C1 segment of cervical spinal cord (tissue), 14 donors: ENCODE measurements at places on chromosomes 2 and 18.

GRCh38 chr2:170022692-170023091 is 155.3 kb upstream of the MYO3B start:
- DNase-seq: no peak

- no peak for DNase-seq
Measured at GRCh38 chr2:56369316-56369715, 185.5 kb downstream of the CCDC85A start.

DNA sequence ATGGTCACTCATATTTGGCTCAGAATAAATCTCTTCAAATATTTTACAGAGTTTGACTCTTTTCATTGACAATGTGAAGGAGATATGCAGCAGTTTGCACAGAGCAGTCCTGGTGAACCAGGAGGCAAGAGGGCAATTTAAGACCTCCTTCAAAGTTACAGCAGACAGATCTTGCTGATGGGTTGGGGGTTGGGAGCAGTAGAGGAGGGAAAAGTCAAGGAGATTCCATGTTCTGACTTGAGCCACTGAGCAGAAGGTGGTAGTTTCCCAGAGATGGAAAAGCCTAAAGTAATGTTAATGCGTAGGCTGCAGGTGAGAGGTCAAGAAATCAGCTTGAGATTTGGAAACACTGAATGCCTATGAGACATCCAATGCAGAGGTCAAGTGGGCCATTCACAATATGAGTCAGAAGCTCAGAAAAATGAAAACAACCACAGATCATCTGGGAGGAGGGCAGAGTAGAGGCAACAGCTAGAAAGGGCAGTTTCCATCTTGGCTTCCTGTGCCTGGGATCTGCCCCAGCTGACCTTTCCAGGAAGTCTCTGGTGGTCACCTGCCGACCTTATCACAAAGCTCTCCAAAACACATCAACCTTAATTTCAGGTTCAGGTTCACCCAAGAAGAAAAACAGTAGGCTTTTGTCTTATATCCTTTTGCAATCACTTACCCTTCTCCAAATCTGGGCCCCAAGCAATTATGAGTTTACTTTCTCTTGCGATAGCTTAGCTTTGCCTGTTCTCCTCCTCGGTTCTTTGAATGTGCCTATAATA is 197.5 kb upstream of the ARL4C start:
- DNase-seq: no peak

- no peak for DNase-seq
Measured at GRCh38 chr18:51330148-51330547, 132.7 kb upstream of the MEX3C start.

DNA sequence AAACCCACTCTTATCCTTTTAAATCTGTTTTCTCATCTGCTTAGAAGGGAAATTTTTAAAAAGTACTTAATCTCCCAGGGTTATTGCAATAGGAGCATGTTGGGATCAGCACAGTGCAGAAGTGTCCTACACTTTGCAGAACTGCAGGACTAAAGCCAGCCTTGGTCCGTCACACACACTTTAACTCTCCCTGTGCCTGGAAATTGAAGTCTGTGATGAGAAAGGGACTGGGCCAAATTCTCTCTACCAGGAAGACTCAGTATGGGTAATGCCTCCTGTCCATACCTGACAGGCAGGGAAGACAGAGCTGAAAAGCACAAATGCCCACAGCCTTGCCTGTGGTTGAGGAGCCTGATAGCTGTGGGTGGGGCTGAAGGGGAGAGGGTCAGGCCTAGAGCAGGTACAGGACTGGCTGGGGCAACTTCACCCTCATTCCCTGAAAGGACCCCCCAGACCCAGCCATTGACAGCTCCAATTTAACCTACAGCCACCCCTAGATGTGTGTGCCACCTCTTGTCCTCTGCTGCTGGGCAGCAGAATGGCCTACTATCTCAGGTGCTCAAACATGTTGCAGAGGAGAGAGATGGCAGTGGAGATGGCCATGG is 377.2 kb upstream of the KLHL29 start:
- no peak for DNase-seq

DNA sequence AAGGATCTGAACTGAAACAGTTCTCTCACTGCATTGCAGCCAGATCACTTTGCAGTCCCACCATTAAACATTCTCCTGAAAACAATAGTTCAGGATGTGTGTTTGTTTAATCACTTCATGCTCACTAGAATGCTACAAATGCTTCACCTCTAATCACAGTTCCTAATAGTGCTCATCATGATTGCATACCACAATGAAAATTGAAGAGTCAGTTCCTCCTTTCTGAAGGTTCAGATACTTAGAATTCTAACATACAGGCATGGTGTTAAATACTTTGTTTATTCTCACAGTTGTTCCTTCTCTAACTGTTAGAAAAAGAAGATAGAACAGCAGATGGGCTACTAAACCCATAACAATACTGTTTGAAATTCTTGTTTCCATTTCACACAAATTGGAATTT is 622.3 kb upstream of the ACVR2A start:
- DNase-seq: no peak

DNA sequence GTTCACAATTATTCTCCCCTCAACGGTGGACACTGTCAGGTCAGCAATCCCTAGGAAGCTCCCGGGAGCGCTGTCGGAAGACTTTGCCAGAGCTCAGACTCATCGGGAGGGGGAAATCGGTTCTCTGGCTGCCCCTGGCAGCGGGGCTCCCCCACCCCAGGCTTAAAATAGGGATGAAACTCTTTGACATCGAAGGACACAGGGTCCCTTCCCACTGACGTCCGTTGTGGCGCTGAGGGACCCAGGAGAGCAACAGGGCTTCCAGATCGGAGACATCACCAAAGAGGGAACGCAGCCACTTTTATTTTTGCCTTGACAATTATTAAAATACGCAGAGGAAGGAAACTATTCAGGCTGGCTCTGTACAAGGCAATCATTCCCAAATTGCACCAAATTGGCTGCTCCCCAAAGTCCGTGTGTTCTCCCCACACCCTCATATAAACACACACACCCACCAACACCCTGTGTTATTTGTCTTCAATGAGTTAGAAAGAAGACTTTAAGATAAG is 249.0 kb downstream of the CDH20 start:
- DNase-seq: no peak

DNA sequence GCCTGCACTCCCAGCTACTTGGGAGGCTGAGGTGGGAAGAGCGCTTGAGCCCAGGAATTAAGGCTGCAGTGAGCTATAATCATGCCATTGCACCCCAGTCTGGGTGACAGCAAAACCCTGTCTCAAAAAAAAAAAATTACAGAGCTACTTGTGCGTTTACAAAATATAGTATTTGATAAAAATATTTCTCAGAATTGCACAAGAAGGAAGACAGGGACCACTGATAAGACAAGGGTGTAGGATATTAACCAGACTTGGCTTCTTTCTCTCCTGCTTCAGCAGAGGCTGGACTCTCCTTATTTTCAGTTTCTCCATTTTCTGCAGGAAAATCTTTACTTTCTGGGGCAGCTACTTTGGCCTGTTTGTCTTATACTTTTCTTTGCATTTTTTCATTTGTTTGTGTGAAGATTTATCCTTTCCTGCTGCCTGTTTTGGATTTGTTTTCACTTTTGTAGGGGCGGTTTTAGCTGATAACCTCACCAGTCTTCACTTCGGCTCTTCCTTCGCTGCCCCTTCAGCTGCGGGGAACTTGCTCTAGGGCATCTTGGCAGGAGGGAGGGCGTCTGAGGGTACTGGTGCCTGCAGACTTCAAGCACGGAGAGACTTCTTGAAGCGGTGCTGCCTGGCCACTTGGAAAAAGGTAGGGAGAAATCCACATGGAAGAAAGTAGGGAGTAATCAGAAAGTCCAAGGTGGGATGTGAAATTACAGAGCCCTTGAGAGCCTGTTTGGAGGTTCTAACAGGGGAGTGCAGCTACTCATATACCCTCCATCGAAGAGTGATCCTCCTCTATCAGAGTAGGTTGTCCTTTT is 14.9 kb upstream of the ZDBF2 start:
- no peak for DNase-seq

GRCh38 chr18:8668381-8668780 is 37.0 kb upstream of the MTCL1 start:
- no peak for DNase-seq

DNA sequence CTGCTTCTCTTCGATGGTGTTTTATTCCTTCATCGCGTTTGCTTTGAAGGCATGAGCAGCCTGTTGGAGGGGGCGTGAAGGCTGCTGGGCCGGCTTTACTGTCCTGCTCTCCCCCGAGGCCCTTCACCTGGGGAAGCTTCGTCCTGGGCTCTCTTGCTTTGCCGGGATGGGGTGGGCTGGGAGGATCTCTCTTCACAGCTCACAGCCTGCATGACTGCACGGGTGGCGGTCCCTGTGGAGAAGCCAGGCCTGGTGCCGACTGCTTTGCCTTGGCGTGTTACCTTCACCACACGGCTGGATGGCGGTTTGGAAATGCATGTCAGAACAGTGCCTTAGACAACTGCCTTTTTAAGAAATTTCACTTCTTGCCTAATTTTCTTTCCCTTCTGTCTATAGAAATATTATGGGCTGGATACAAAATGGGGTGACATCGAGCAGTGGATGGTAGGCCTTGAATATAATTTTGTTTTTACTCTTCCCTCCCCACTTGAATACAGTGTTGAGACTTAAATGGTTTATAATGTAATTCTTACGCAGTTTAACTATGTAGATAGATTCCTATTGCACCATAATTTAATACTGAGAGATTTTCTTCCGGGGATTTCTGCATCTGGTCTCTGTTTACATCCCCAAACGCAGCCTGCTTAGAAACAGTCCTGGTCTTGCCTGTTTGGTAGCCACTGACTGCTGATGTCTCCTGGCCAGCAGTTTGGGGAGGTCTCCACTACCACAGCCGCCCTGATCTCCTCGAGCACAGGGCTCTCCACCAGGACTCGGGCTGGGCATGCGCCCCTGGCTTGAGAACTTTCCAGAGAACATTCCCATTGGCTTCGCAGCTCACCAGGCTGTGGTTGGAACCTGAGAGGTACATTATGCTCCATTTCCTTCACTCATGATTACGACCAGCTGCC is 81.0 kb upstream of the RBM44 start:
- DNase-seq: no peak

- no peak for DNase-seq
Measured at GRCh38 chr2:239312741-239313667, 87.8 kb downstream of the HDAC4 start.

GRCh38 chr2:121375621-121376159 is 90.7 kb upstream of the TFCP2L1 start:
- DNase-seq: no peak

DNA sequence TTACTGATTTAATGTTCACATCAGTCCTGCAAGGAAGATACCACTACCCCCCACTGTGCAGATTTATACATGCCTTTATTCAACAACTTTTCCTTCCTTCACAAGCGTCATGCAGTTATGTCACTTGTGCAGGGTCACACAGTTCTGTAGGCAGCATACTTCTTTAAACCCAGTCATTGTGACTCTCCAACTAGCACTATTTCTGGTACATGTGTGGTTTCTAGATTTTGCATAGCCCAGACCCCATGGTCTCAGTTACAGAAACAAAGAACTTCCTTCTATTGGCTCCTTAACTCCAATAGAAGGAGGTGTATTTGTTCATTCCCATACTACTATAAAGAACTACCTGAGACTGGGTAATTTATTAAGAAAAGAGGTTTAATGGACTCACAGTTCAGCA is 333.1 kb downstream of the ZNF516 start:
- DNase-seq: no peak

DNA sequence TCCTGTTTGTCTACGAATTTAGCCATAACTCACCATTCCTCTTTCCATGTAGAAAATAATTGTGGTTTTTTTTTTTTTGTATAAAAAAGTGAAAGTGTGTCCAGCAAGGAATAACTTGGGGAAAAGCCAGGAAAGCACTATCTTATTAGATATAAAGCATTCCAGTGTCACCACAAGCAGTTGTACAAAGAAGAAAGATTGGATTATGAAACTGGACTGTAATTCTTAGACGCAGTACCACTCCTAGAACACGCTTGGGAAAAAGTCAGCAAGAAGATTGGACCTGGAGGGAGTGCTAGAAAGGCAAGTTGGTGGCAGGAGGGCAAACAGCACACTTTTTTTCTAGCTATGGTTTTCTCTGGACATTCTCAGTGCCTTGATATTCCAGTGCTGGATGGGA is 186.7 kb downstream of the PARD3B start:
- DNase-seq: no peak

GRCh38 chr2:165793779-165794535 is at the start of gene GALNT3:
Gene GALNT3, minus strand, starts transcription at chr2:165794247. Its CDS starts 23,547 bp downstream, at chr2:165770700.
- DNase-seq: peak; percentile 22
